ENCODE measurements at places on chromosomes 1 and 21.

- no peak for DNase-seq
Measured at GRCh38 chr1:222347627-222348026, 200.3 kb downstream of the HHIPL2 start.

- DNase-seq, result no peak
Measured at GRCh38 chr1:27430903-27431600, 38.6 kb downstream of the GPR3 start.

GRCh38 chr1:66532798-66533783 is 862 bp upstream of the SGIP1 start:
- DNase-seq, result peak; percentile 56

- DNase-seq, result no peak
Measured at GRCh38 chr1:24226749-24227148, 39.7 kb upstream of the IFNLR1 start.

DNA sequence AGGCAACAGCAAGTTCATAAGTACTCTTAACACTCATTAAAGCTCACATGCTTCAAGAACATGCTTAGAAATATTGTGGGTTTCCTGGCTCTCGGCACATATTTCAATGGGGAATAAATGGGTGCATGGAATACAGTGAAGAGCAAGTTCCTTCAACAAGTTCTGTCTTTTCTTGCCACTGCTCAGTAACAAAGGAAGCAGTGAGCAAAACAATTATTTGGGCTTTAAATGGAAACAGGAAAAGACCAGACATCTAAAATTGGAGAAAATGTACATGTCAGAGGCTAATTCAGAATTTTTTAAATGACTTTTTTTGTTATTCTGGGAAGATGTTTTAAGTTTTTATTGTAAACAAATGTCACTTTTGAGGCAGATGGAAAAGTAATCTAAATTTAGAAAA is 478.7 kb downstream of the SETD4 start:
- DNase-seq, result no peak

- DNase-seq, result no peak
Measured at GRCh38 chr21:42324896-42325295, 9.7 kb upstream of the TFF3 start.
